Left lung (tissue), 14 donors: ENCODE measurements at places on chromosomes 12 and 14. TPM values are rescaled to one million over a fixed set of nuclear protein-coding genes. Genes with fewer than 3 reads are reported as not detected.

The KERA gene
- polyA plus RNA-seq = 0.18 TPM

The FGF23 gene
- 0.04 TPM for polyA plus RNA-seq

The GPRC5D gene
- polyA plus RNA-seq = 0.69 TPM

The SPX gene
- 8.1 TPM for polyA plus RNA-seq

The RFX4 gene
- not detected for polyA plus RNA-seq

GRCh38 chr12:4346931-4347330, 25.9 kb downstream of the TIGAR start:
- DNase-seq = no peak

DNA sequence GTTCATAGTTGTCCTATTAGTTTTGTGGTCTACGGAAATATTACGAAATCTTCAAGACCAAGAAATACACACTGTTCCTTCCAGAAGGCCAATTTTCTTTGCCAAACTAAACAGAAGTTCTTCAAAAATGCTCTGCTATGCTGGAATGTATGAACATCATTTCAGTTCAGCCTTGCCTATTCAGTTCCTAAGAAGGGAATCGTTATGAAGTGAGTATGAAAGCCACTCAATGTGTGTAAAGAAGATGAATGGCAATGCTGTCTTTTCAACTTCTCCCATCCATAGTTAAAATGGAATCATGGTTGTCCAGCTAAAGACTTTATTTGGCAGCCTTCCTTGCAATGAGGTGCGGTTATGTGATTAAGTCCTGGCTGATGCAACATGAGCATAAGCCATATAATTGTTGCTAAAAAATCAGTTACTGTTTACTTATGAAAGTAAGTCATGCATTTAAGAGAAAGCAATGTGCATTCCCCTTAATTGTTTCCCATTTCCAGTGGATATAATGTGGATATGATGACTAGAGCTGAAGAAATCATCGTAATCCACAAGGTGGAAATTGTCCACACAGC, 73.8 kb upstream of the PTPRR start:
- DNase-seq = peak; percentile 89

DNA sequence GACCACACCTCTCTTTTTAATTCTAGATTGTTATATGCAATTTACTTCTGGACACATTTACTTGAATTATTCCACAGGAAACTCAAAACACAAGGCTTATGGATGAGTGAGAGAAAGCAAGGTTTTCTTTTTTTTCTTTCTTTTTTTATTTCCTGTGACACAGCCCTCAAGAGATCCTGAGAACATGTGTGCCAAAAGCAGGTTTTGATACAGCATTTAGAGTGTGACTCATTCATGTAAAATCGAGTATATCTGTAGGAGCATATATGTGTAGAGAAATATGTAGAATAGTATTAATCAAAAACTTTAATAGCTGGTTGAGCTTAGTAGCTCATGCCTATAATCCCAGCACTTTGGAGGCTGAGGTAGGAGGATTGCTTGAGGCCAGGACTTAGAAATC, 4.4 kb upstream of the MAX start:
- no peak for DNase-seq
